ELR (cell line): ENCODE measurements at places on chromosomes 1 and 21.

- peak; percentile 86 for DNase-seq
Measured at GRCh38 chr21:38733972-38734546, 71.7 kb upstream of the ETS2 start.

GRCh38 chr1:175449306-175449705, 256.7 kb upstream of the KIAA0040 start:
- no peak for DNase-seq

DNA sequence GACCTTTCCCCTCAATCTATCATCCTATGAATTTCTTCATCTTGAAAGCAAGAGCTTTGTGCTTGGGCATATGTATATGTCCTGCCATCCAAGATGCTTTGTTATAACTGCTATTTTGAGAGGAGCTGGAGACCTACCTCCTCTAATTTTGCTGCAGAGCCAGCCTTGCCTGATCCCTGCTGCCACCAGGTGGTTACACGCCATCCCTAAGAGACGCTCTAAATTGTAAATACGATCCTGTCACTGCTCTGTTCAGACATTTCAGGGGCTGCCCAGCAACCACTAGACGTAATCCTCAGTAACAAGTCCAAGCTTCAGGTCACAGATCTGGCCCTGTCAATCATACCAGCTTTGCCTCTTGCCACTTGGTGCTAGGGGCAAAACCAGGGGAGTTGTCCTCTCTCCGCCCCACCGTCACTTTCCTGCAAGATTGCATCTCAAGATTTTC, 32.9 kb downstream of the GPA33 start:
- DNase-seq = peak; percentile 58

DNA sequence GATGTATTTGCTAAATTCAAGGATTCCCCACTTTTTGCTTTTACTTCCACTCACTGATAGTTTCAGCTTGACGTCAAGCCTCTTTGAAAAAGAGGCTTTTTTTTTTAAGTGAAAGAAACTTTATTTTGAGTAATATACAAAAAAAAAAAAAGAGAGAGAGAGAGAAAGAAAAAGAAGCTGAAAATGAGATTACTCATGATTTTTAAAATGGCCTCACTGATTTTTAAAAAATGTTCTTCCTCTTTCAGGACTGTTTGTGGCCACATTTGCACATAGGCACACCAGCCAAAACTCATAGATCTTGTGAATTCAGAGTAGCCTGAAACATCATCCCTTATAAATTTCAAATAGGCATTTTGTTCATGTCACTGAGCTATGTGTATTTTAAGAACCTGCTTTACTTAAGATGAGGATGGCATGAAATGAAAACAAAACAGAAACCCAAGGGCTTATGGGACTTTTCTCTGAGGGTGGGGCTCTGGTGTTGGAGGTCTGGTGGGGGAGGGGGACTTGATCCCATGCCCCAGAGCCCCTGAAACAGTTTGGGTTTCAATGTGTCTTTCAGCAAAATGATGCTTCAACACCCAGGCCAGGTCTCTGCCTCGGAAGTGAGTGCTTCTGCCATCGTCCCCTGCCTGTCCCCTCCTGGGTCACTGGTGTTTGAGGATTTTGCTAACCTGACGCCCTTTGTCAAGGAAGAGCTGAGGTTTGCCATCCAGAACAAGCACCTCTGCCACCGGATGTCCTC, 6.1 kb downstream of the ATF3 start:
- DNase-seq = no peak

GRCh38 chr1:212512816-212513559, 80.3 kb downstream of the NENF start:
- DNase-seq = peak; percentile 68

GRCh38 chr21:43937891-43938309, 72.9 kb downstream of the AGPAT3 start:
- no peak for DNase-seq

DNA sequence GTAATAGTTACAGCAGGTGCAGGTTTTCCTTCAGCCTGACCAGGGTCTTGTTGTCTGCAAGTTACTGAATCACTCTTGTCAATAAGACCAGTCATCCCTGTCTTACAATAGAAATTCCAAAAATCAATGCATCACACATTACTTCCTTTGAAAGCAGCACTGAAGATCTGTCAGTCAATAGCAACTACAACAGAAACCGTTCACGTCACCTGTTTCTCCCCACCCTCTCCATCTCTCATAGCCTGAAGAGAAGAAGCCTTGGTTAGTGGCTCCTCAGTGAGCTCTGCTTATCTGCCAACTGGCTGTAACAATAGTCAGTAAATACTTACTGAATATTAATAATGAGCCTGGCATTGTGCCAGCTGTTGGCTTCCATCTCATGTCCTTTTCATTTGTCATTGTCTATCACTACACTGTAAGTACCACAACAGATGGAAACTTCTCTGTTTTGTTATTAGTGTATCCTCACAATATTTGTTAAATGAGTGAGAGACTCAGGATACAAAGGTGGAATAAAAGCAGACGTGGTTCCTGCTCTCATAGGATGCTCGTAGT, 195.2 kb downstream of the S1PR1 start:
- no peak for DNase-seq

DNA sequence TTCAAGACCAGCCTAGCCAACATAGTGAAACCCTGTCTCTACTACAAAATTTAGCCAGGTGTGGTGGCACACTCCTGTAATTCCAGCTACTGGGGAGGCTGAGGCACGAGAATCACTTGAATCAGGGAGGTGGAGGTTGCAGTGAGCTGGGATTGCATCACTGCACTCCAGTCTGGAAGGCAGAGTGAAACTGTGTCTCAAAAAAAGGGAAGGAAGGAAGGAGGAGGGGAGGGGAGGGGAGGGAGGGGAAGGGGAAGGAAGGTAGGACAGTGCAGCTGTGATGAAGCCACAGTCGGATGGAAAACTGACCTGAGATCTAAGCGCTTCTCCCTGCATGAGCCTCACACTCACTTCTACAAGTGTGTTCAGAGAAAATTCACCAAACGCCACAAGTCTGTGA, 22.0 kb upstream of the FHAD1 start:
- DNase-seq = no peak

DNA sequence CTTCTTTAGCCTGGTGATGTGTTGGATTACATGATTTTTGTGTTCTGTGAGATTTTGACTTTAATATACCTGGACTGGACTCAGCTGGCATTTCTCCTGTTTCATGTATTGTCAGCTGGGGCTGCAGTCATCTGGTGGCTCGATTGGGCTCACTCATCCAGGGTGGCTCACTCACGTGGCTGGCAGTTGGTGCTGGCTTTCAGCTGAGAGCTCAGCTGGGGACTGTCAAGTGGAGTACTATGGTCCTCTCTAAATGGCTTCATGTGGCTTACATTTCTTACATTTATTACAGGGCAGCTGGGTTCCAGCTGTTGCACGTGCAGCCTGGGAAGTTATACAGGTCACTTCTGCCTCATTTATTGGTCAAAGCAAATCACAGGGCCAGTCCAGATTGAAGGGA, 22.8 kb downstream of the HHAT start:
- no peak for DNase-seq

- DNase-seq = peak; percentile 54
Measured at GRCh38 chr1:156893048-156893953, at the start of gene PEAR1. PEAR1 (plus strand) TSS chr1:156893718; CDS start chr1:156903927, 10,209 bp downstream.

DNA sequence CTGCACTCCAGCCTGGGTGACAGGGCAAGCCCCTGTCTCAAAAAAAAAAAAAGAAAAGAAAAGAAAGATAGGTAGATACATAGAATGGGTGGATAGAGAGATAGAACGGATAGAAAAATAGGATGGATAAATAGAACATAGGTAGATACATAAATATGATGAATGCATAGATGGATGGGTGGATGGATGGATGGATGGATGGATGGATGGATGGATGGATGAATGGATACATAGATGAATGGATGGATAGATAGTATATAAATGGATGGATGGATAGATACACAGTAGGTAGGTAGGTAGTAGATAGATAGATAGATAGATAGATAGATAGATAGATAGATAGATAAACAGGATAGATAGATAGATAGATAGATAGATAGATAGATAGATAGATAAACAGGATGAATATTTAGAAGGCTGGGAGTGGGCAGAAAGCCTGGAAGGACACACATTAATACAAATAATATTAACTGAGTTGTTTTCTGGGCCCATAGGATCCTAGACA, 87.0 kb downstream of the PDE9A start:
- DNase-seq = no peak

DNA sequence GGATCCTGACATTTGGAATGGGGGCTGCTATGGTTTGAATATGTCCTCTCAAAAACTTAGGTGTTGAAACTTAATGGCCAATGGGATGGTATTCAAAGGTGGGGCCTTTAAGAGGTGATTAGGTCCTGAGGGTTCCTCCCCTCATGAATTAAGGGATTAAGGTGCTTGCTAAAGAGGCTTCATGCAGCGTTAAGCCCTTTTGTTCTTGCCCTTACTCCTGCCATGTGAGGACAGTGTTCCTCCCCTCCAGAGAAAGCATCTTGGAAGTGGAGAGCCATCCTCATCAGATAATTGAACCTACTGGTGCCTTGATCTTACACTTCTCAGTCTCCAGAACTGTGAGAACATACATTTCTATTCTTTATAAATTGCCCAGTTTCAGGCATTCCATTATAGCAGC, 146.6 kb downstream of the KCNJ6 start:
- DNase-seq = no peak

DNA sequence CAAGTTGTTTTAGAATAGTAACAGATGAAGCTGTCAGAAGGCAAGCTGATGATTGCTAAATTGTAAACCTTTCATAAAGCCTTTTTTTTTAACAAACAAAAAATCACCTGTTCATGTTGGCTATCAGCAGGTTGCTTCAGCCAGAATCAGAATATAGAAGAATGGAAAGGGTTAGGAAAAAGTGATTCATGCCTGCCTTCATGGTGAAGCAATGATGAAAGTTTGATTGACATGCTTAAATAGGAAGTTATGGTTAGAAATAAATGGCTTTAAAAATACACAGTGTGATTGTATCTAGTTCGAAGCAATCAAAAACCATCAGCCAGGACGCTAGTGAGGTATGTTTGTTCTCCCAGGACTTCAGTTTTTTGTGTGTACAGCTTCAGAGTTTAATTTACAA, 37.9 kb downstream of the GABPA start:
- no peak for DNase-seq
